Pancreas (tissue), 10 donors: ENCODE measurements at places on chromosomes 6 and 20. TPM values are rescaled to one million over a fixed set of nuclear protein-coding genes. Genes with fewer than 3 reads are reported as not detected.

The EYA4 gene
- 0.21 TPM for polyA plus RNA-seq

The RIMS4 gene
- 0.08 TPM for polyA plus RNA-seq

The CPNE5 gene
- 0.80 TPM for polyA plus RNA-seq

The C20orf204 gene
- 2.4 TPM for polyA plus RNA-seq

The ATXN1 gene
- polyA plus RNA-seq: 4.9 TPM
